ENCODE measurements at places on chromosomes 3 and 15. TPM values are rescaled to one million over a fixed set of nuclear protein-coding genes. Genes with fewer than 3 reads are reported as not detected.

The CYP1A2 gene
- not detected for total RNA-seq

The MAN2A2 gene
- total RNA-seq: 59.7 TPM

The GOLGA8T gene
- 11.5 TPM for total RNA-seq

The B3GNT5 gene
- total RNA-seq: 3.1 TPM

The ITIH1 gene
- not detected for total RNA-seq

GRCh38 chr3:132229641-132230040 lies 87.6 kb upstream of the ACP3 start:
- H3K4me3 ChIP-seq: no peak overlapping the region
- no peaks in the 10 kb centered on the region for H3K27me3 ChIP-seq
- no peak for DNase-seq
- H3K36me3 ChIP-seq: no peaks in the 10 kb centered on the region
- H3K4me1 ChIP-seq: peaks cover 16% of the 10 kb centered on the region

GRCh38 chr3:158210067-158210466 lies 100.2 kb downstream of the RSRC1 start:
- no peak overlapping the region for H3K4me3 ChIP-seq
- no peaks in the 10 kb centered on the region for H3K36me3 ChIP-seq
- no peaks in the 10 kb centered on the region for H3K27me3 ChIP-seq
- no peaks in the 10 kb centered on the region for H3K4me1 ChIP-seq
- no peak for DNase-seq

DNA sequence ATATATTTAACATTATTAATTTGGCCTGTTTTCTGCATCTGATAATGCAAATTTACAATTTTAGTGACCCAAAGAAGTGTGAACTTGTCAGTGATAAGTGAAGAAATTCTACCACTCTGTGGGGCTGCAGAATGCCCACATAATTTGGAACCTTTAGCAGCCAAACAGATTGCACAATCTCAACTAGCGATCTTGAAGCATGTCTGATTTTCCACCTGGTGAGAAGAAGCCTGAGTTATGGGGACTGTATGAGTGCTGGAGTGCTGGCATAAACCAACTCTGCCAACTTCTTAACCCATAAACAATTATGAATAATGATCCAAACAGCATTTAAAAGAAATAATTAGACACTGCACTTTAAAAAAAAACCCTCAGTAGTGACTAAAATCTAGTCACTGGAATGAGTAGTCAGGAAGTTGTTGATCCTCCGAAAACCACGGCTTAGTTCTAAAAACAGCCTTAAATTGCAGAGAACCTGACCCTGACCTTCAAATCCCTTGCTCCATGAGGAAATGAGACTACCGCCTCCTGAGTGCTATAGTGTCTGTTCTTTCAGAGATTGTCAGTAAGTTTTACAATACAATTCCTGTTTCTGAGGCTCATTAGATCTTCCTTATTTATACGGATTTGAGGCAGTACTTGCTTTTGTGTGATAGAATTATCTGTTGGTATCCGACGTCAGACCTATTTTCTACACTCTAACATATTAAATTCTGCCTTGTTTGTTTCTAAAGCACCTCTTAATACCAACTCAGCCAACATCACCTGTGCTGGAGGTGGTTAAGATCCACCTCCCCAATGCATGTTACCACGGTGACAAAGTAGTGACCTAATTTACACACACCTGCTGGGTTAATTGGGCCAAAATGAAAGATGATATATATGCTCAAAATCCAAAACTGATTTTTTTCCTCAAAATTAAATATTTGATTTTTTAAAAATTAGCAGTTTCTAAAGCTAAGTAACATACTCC lies 267.7 kb downstream of the ZBTB20 start:
- no peak overlapping the region for H3K27ac ChIP-seq
- no peak overlapping the region for H3K4me3 ChIP-seq
- no peaks in the 10 kb centered on the region for H3K27me3 ChIP-seq
- H3K36me3 ChIP-seq: no peaks in the 10 kb centered on the region
